Hematopoietic multipotent progenitor cell treated with erythropoietin and hydrocortisone succinate and interleukin-3 and kit ligand, for 15 days (in vitro differentiated cells): ENCODE measurements at places on chromosomes 12 and 14.

DNA sequence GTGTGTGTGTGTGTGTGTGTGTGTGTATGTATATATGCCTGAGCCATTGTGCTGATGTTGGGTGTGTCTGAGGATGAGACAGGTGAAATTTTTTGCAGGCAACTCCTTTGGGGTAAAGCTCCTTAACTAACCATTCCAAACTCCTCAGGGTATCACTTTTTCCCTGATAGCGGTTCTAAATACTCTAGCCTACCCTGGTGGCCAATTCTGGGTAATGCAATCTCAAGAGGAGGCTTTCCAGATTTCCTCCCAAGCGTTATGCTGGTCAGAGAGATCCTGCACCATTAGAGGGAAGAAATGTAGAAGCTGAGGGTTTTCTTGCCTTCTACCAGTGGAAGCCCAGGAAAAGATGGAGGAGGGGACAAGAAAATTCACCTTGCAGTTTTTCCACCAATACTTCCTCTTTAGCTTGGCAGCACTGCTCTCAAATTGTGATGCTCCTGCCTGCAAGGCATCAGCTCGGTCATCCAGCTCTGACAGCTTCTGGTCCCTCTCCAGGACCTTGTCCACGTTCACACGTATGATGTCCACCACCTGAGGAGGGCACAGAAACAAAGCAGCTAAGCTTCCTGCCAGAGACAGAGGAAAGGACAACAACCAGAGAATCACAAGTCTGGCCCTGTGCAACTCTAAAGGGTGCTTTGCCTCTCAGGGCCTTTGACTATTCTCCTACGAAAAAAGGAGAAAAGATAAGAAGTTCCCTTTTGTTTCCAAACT lies 4.9 kb downstream of the VAMP1 start:
- DNase-seq = peak; percentile 82

GRCh38 chr12:31035967-31036665 lies 37.5 kb upstream of the DDX11 start:
- no peak for DNase-seq

GRCh38 chr12:129599406-129599805 lies 304.4 kb downstream of the TMEM132D start:
- DNase-seq = no peak

- DNase-seq = no peak
Observed at GRCh38 chr14:28382444-28383190, 384.0 kb upstream of the FOXG1 start.

- DNase-seq = no peak
Observed at GRCh38 chr14:83309833-83310232, 1776.2 kb upstream of the SEL1L start.

GRCh38 chr14:56482310-56482911 lies 97.2 kb upstream of the TMEM260 start:
- DNase-seq = no peak

GRCh38 chr12:106018286-106018685 lies 120.5 kb downstream of the NUAK1 start:
- no peak for DNase-seq

DNA sequence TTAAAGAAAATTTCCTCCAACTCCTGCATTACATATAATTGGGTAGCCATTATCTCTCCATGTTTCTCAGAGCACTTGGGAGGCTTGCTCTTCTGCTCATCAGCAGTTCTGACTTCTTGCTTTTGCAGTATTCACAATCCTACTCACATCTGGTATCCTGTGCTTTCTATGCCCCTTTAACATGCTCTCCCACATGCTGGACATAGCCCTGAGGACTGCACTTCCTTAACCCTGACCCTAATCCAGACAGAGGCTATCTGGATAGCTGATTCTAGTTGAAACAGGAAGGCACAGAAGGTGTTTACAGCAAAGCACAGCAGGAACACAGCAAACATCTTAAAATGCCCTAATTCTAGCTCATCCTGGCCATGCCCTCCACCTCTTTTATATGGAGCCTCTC lies 7.3 kb upstream of the CMAS start:
- DNase-seq = no peak

DNA sequence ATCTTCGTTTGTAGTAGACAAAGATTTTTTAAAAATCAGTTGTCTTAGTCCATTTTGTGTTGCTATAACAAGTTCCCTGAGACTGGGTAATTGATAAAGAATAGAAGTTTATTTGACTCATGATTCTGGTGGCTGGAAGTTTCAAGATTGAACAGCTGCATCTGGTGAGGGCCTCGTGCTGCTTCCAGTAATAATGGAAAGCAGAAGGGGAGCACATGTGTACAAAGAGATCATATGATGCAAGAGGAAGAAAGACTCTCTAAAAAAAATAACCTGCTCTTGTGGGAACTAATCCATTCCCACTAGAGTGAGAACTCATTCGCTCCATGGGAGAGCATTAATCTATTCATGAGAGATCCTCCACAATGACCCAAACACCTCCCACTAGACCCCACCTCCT lies 24.8 kb downstream of the MUCL1 start:
- no peak for DNase-seq

GRCh38 chr12:44627387-44628166 lies 248.5 kb downstream of the NELL2 start:
- no peak for DNase-seq

DNA sequence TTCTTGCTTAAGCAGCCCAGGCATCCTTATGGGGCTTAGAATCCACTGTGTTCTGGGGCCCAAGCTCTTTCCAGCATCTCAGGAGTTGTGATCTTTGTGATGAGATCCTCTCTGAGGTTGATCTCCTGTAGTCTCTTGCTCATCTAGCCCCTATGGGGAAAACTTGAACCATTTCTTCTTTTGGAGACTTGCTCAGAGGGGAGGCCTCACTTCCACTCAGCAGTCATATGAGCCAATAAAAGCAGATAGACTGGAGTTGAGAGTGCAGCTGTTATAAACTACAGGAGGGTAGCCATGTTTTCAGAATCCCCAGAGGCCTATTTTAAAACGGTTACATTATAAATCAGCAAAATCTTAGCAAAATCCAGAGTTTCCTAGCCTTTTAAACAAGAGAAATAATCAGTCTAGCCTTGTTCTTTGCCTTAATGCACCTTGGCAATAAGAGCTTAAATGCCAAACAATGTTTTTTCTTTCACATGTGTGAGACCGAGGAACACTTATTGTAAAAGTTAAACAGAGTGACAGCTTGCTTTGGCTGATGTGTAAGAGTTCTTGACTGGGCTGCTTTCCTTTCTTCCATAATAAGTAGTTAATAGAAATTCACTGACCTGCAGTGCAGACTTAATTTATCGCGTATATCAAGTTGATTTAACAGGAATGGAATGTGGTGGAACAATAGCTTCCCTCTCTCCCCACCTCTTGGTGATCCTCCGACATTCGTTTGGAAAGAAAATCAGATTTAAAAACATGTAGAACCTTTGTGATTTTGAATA lies 168.3 kb downstream of the NEDD1 start:
- DNase-seq = no peak

DNA sequence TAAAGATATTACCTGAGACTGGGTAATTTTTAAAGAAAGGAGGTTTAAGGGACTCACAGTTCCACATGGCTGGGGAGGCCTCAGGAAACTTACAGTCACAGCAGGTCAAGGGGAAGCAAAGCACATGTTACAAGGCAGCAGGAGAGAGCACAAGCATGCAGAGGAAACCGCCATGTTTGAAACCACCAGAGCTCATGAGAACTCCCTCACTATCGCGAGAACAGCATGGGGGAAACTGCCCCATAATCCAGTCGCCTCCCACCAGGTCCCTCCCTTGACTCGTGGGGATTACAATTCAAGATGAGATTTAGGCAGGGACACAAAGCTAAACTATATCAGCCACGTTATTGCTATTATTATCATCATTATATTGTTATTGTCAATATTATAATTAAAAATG lies 138.7 kb downstream of the RIMBP2 start:
- no peak for DNase-seq

GRCh38 chr12:40212566-40212965 lies 12.2 kb upstream of the LRRK2 start:
- DNase-seq = no peak

GRCh38 chr12:3363608-3364007 lies 127.4 kb upstream of the PRMT8 start:
- DNase-seq = no peak

DNA sequence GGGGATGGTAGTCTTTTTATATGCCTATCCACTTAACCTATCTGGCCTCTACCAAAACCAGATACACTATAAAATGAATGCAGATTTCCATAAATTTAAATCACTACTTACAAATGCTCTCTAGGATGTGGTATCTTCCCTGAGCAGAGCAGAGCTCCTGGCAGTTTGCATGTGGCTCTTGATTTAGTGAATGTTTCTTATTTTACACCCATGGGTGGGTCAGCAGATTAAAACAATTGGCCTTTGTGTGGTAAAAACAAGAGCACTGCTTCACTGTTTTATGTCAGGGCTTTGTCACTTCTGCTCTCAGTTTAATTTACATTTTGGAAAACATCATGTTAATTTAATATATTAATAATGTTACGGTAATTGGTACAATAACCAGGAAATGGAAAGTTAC lies 5.5 kb downstream of the TAS2R19 start:
- DNase-seq = no peak

- no peak for DNase-seq
Observed at GRCh38 chr14:83164591-83164990, 1630.9 kb upstream of the SEL1L start.

DNA sequence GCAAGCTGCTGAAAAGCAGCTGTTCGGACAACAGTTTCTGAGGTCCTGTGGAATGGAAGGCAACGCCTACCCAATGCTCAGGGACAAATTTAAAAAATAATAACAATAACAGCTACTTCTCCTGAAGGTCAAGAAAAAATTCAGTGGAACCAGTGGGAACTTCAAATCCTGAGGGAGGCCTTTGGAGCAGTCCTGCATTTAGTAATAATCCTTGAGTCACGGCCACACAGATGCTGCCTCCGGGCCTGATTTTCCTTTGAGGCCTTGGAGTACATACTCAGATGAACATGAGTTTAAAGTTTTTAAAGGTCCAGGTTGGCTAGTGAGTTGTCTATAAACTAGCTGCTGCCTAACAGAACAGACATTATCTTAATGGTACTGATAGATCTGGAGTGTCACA lies 268.0 kb downstream of the MSRB3 start:
- DNase-seq = no peak

DNA sequence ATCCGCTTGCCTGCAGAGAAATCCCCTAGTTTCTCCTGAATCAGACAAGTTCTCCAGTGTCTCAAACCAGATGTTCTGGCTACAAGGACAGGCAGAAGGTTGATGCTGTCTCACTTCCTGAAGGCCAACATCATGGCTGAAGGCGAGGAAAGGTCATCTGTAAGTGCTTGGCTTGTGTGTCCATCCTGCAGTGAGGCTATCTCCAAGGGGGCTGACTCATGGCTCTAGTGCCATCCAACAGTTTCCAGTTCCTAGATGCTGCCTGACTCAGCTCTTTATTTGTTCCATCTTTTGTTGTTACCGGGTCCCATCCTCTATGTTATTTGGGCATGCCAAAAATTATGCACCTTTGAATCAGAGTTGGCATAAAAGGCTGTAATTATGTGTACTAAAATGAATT lies 232.1 kb upstream of the TBX3 start:
- no peak for DNase-seq

GRCh38 chr12:13539051-13539450 lies 342.5 kb downstream of the EMP1 start:
- no peak for DNase-seq

DNA sequence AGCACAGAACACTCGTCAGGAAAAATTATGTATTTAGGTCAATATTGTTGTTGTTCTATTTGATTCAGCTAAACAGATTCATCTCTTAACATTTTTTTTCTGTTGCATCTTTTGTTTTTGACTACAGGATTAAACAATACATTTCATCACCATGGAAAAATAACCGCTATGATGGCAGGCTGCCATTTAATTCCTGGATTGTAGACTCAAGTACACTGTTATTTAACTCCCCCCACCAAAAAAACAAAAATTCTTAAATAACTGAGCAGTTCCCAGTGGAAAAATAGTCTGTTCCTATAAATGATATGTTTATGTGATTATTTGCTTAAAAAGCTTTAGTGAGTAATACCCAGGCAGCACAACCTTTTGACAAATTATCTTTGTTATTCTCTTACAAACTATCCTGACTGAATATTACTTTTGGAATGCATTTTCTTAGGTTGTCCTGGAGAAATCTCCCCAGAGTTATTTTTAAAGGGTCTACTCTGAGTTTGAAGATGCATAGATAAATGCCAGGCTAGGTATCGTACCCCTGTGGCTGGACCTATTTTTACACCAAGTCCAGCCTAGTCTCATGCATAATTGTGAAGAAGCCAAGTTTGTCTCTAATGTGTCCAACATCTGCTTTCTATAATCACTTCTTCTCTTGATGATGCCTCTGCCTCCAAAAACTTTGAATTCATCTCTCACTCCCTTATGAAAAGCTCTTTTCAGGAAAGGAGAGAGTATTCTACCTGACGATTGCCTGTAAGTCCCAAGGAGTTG lies 3.7 kb downstream of the KERA start:
- DNase-seq = no peak

GRCh38 chr14:99381688-99382060 lies 99.0 kb downstream of the SETD3 start:
- DNase-seq = no peak

- no peak for DNase-seq
Observed at GRCh38 chr14:66508846-66509621, 1.1 kb downstream of the GPHN start.

DNA sequence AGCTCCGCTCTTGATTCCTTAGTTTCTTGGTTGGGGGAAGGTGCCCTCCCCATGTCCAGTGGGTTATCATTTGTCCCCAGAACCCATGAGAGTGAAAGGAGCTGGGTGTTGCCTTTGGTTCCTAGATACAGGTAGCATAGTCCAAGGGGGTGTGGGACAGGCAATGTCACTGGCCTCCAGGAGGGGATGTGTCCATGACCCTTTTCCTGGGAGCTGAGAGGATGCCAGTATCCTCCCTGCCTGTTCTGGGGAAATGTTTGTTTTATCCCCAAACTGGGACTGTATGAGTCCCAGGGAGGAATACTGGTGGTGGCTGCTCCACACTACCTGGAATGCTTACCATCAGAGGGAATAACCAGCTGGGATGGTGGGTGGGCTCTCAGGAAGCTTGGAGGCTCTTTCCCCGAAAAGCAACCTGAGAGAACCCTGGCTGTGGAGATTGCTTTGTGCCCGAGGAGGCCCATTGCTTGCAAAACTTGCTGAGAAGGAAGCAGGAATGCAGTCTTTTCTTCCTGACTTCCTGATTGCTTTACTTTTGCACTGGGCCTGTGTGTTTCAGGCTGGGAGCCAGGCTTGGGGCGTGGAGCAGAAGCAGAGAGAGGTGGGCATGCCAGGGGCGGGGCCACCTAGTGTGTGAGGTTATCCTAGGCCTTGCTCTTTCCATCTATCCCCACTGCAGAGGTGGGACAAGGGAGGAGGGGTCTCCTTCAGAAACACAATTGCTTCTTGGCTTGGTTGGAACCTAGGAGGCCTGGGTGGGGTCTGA lies 715 bp upstream of the SLC10A1 start:
- no peak for DNase-seq

- no peak for DNase-seq
Observed at GRCh38 chr12:6074979-6075585, 49.4 kb downstream of the VWF start.

DNA sequence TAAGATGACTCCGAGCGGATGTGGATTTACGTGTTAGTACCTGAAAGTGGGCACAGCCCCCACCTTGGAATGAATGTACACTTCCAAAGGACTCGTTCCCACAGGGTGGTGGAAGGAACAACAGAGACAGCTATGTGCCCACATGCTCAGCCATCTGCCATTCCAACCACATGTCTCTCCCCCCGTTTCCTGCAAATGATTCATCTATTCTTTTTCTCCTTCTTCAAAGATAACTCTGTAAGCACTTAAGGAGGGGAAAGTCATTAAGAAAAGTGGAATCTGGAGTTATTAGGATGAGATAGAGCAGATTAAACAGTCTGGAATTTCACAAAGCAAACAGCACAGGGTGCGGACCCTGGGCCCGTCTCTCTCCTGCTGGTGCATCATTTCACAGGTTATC lies 18.5 kb upstream of the DUSP6 start:
- DNase-seq = no peak
